Skeletal muscle cell (primary cell): ENCODE measurements at places on chromosomes 6 and 20.

DNA sequence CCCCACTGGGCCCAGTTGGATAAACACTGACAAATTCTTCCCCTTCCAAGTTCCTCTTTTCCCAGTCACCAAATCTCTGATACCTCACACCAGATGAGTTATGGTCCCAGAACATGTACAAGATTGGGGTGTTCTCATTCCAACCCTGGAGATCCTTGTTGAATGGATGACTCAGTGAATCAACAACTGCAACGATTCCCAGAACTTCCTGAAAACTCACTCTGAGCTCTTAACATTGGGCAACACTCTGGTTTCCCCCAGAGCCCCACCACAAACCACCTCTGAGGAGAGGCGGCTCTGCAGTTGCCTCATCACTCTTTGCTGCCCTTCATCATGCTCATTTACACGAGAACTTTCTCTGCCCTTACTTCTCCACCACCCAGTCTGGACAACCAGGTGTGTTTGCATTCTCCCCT lies 115.2 kb downstream of the MRPL14 start:
- DNase-seq = peak; percentile 99

- no peak for DNase-seq
These were observed 115.4 kb downstream of the TENT5A start for GRCh38 chr6:81636930-81637568.

GRCh38 chr6:37092923-37093727 lies 76.8 kb upstream of the PIM1 start:
- DNase-seq = no peak

DNA sequence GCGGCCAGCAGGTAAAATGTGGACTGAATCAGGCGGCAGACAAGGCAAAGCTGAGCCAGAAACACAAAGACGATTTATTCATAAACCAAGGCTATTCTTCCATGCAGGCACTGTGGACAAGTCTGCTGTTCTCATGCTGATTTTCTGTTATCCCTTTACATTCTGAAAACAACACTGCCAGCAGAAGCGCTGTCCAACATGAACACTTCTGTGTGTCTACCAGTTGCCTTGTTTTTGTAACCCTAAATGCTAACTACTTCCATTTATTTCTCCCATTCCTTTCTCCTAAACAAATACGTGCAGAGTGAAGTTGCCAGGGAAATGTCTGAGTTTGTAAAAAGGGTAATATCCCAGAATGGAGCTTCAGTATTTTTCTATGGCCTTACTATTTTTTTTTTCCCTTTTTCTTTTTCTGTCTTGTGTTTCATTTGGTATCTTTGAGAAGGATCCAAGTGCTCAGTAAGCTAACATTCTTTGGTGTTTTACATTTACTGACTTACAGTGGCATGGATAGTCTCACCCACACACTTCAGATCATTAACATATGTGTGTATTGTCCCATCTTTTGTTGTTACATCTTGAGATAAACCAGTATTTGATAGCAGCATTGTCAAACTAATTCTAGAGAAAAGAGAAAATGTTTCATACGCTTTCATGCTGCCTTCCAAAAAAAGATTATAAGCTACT lies 1308.9 kb upstream of the MAP3K7 start:
- no peak for DNase-seq

GRCh38 chr6:40440053-40440452 lies 147.1 kb downstream of the LRFN2 start:
- no peak for DNase-seq

GRCh38 chr6:31621991-31622390 lies 1.5 kb downstream of the PRRC2A start:
- DNase-seq = no peak

GRCh38 chr6:146770965-146771735 lies 172.4 kb downstream of the ADGB start:
- DNase-seq = no peak

- DNase-seq = no peak
These were observed 98.4 kb downstream of the FOXC1 start for GRCh38 chr6:1708122-1708521.

- DNase-seq = no peak
These were observed 144.0 kb upstream of the THBS2 start for GRCh38 chr6:169397684-169398083.

- DNase-seq = no peak
These were observed 193.1 kb upstream of the SIM1 start for GRCh38 chr6:100657678-100658330.

- DNase-seq = no peak
These were observed 14.8 kb upstream of the HLA-DRB1 start for GRCh38 chr6:32604434-32604877.

GRCh38 chr6:70456735-70457134 lies 43.4 kb downstream of the FAM135A start:
- no peak for DNase-seq

GRCh38 chr20:24744747-24745146 lies 204.3 kb upstream of the CST7 start:
- DNase-seq = no peak

DNA sequence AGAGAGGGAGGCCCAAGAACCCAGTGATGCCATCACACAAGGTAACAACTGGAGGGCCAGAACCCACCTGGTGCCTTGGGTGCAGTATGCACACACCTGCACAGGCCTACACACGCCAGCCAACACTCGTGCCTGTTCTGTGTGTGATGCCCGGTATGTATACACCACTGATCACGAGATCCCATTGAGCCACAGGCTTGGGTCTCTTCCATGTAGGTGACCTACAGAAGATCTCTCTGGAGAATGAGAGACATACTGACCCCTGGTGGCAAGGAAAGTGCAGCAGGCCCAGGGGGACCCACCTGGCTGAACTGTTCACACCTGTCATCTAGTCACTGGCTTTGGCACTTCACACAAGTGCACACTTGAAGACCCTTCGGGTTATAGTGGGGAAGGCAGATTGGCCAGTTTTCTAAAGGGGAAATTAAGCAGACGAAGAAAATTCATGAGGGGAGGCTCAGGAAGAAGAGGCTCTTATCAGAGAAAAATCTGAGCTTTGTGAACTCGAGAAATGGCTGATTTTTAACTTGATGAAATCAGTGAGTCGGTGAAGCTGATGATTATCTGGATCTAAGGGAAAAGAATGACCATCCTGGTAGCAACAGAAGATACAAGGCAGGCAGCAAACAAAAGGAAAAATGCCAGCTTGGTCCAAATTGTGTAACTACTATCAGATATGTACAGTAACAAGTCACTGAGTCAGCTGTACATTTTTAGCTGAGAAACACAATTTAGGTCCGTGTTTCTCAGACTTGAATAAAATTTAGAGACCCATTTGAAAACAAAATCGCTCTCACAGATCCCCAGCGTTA lies 69.1 kb upstream of the PBOV1 start:
- no peak for DNase-seq

- DNase-seq = no peak
These were observed 6.8 kb upstream of the COMMD7 start for GRCh38 chr20:32749914-32750637.

GRCh38 chr6:25787428-25787827 lies 32.9 kb downstream of the SLC17A4 start:
- no peak for DNase-seq

- no peak for DNase-seq
These were observed 31.2 kb upstream of the CCND3 start for GRCh38 chr6:41972826-41973225.

DNA sequence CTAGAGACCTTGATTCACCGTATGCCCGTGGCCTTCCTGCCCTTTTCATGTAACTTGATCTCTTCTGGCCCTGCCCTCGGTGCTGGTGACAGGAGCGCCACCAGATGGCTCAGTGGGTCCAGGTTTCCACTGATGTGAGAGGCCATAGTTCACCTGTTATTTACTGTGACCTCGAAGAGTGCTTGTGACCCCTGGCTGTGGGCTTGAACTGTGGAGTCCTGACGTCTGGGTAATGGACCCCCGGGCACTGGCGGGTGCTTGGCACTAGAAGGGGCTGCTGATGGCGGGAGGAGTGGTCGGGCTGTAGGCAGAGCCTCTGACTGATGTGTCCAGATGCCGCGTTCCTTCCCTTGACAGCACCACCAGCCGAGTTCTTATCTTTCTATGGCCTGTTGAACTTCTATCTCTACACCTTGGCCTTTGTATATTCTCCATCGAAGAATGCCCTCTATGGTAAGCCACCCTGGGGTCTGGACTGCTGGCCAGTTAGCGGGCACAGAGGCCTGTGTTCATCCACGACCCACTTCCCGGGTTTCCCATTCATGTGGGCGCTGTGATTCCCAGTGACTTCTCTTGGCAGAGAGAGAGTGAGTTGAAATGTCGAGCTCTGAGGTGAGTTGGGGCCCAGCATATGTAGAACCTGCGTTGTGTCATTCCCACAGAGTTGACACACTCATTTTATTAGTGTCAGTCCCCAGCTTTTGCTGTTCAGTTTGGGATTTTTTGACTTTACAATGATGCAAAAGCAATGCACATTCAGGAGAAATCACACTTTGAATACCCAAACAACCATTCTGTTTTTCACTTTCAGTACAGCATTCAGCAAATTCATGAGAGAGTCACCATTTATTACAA lies 14.9 kb downstream of the DYNLT1 start:
- no peak for DNase-seq

GRCh38 chr20:3045042-3045815 lies 623 bp upstream of the MRPS26 start:
- peak; percentile 71 for DNase-seq

GRCh38 chr6:114534813-114535212 lies 192.0 kb upstream of the HS3ST5 start:
- DNase-seq = no peak

- peak; percentile 94 for DNase-seq
These were observed 113.7 kb upstream of the BCLAF1 start for GRCh38 chr6:136403110-136403980.

DNA sequence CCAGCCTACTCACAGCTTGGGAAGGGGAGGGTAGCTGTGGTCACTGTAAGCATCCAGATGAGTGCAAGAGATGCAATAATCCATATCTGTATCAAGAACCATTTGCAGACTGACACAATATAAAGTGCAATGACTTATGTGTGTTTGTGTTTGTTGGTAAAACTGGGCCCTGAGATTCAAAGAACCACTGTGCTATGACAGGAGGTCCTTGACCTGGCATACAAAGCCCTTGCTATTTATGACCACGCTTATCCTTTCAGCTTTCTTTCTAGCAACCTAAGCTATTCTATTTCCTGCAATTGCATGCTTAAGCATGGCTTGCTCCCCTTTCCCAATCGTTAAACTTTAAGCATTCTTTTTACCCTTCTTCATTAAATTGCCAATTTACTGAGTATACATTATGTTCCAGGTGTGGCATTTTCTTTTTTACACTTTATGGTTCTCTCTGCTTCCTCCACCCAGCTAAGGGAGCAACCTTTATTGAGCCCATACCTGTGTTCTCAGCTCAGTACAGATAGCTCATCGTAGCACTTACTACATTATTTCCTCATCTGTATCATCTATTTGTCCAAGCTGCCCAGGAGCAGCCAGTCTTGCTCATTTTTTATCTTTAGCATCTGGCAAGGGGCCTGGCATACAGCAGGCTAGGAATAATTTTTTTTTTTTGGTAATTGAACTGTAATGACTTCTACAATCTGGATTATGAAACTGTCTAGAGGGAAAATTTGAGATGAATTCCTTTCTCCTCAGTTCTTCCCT lies 3.5 kb downstream of the MCUR1 start:
- DNase-seq = no peak

DNA sequence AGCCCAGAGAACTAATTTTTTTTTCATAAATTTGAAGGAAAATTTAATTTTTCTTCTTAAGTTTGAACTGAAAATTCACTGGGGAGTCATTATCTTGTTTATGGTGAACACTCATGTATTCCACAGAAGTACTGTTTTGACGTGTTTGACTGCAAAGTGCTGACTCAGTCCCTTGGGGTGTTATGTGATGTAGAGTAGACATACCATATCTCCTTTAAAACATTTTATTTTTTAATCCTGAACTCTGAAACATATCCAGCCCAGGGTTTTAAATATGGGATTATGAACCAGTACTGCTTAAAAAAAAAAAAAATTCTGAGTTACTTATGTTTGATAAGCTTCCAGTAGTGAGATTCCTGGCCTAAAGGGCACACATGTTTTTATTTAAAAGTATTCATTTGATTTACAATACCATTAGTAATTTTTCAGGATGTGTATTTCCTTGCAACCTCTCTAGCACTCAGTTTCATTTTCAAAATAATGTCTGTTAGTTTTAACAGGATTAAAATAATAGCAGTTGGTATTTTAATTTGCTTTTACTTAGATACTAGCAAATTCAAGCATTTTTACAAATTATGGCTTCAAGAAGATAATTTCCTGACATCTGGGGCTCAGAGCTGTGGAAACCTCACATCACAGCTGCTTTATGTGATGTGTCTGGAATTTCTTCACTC lies 81.7 kb upstream of the PDE10A start:
- peak; percentile 48 for DNase-seq

DNA sequence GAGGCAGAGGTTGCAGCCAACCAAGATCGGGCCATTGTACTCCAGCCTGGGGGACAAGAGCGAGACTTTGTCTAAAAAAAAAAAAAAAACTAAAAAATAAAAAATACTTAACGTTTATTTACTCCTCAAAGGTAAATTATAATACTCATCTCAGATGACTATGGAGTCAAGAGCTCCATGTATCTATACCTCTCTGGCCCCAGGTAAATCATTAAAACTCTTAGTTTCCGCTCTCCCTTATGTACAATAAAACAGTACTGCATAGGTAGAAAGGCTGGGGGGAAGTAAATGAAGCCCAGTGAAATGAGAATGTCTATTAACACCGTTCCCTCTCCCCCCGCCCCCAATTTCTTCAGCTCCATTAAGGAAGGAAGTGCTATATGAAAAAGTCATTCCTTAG lies 1.2 kb downstream of the SRSF12 start:
- DNase-seq = no peak

DNA sequence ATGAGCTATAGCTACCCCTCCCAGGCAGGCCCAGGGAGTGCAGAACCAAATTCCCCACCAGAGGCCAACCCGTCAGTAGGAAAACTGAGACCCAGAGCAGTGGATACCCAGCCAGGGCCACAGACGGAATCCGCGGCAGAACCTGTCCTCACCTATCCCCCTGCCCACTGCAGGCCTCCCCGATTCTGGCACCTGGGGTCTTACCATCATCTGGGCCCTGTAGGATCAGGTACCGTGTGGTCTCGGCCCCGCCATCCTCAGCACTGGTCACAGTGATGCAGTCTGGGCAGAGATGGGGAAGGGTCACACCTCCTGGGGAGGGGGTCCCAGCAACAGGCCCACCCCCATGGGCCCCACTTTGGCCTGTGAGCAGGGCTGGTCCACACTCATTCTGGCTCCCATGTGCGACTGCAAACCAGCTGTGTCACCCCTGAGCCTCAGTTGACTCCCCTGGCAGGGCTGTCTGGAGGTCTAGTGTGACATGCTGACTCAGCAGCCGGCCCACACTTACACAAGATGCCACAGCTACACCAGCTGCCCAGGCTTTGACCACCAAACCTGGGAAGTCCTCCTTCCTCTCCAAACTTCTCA lies 3.8 kb downstream of the ZNF335 start:
- DNase-seq = no peak

DNA sequence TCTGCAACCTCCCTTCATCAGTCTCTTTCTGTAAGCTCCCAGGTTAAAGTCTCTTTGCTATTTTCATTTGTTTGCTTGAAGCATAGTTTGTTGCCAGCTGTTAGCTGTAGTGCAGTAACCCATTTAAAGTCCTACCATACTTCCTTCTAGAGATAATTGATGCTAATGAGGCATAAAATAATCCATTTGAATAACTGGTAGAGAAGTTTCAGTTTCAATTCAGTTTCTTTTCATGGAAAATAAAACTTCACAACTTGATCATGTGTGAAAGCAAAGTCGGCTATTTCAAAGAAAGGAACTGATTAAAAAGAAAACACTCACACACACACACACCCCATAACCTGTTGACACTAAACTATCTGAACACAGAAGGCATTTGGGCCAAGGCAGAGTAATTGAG lies 68.5 kb upstream of the TENT5A start:
- no peak for DNase-seq

GRCh38 chr20:62895539-62895938 lies 30.8 kb downstream of the DIDO1 start:
- DNase-seq = no peak
